ENCODE measurements at places on chromosomes 2 and 18.

GRCh38 chr2:239772721-239773120 is 252.4 kb downstream of the NDUFA10 start:
- no peak for DNase-seq

- DNase-seq, result no peak
Observed at GRCh38 chr2:124894199-124894598, 869.1 kb downstream of the CNTNAP5 start.

- DNase-seq, result no peak
Observed at GRCh38 chr2:2031101-2031500, 286.8 kb upstream of the PXDN start.

DNA sequence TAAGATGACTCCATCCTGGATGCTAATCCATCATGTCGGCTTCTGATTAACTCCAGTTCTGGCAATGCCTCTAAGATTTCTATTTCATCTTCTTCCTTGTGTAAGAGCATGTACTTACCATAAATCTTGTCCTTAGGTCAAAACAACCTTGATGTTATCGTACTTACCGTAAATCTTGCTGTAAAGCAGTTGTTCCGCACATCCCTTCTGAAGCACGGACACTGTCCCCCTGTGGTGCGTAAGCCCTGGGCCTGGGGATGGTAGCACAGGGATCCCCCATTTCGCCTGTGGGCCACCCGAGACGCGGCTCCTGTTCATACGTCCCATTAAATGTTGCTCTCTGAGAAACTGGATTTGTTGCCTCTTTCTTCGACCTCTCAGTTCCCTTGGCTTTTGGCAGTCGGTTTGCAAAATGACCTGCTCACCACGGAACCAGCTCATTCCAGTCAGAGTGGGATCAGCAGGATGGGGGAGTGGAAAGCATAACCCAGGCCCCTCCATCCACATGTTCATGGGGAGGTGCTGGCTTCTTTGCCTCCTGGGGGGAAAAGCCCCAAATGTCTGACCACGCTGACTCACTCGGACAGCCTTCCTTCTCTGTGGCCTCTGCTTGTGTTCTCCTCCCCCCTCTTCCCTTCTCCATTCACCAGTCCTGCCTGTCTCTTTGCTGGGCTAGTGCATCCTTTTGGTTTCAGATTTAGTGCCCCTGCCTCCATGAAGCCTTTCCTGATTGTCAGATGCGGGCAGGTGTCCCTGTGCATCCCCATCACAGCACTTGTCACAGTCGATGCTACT is 49.9 kb downstream of the RAB31 start:
- no peak for DNase-seq

DNA sequence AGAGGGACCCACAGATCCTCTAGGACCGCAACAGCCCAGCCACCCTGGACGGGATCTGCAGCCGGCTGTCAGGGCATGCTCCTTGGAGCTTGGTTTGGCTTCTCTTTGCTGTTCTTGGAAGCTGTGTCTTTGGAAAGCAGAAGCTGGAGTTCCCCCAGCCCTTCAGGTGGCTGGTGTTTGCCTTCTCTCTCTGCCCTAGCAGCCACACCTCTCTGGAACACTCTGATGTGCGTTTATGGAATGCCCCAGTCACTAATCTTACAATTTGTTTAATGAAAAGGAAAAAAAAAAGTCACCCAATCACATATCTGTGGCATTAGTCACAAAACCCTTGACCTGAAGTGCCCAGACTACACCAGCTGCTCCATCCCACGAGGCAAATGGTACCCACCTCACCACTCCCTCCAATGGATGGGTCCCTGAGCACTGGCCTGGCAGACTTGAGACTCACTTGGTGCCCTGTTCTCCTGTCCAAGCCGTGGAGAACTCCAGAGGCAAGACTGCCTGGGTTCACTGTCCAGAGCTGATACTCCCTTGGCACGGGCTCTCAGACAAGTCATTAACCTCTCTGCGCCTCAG is 70.2 kb upstream of the DAPL1 start:
- DNase-seq, result no peak

Measured in activated naive CD4-positive, alpha-beta T cell (primary cell).